ENCODE measurements at places on chromosomes 4 and X.

GRCh38 chrX:1246816-1247215 is 21.8 kb upstream of the CSF2RA start:
- DNase-seq = peak; percentile 64

DNA sequence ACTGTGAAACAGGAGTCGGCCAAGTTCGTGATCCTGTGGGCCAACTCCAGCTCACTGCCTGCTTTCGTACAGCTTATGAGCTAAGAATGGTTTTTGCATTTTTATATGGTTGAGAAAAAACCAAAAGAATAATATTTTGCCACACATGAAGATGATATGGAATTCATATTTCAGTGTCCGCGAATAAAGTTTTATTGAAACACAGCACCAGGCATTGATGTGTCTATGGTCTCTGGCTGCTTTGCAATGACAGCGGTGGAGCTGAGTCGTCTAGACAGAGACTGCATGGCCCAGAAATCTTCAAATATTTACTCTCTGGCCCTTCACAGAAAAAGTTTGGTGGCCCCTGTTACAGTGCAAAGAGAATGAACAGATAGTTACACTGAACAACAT is 20.2 kb downstream of the CLCN4 start:
- DNase-seq = no peak

- DNase-seq = no peak
Observed at GRCh38 chr4:2267841-2268240, 5.9 kb upstream of the MXD4 start.

- no peak for DNase-seq
Observed at GRCh38 chr4:8473198-8473919, 32.8 kb downstream of the TRMT44 start.

DNA sequence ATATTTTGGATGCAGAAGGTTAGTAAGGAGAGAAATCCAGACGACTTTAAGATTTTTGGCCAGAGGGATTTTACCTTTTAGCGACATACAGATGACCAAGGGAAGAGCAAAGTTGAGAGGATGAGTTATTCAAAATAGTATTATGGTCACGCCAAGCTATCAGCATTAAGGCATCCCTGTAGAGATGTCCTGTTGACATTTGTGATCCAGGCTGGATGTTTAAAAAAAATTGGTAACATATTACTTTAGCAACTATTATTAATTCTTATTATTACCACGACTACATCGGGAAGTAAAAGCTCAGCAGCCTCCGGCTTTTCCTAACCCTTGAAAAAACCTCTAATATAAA is 562 bp upstream of the OSTC start:
- DNase-seq = no peak

GRCh38 chr4:1668488-1668840 is 15.6 kb downstream of the FAM53A start:
- DNase-seq = no peak

DNA sequence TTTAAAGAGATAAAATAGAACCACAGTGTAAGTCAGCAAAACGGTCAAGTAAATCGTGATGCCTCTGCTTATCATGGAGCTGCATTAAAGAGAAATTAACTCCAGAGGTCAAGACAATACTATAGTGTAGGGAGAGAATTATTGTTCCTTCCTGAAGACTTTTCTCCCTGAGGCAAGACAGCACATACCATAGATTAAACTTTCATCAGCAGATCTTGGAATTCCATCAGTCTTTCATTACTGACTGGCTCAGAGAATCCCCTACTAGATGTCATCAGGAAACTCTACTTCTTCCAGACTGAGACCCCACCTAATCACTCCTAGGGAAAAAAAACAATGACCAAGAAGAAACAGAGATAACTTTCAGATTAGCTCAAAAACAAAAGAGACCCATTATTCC is 131.3 kb downstream of the NSUN7 start:
- no peak for DNase-seq

DNA sequence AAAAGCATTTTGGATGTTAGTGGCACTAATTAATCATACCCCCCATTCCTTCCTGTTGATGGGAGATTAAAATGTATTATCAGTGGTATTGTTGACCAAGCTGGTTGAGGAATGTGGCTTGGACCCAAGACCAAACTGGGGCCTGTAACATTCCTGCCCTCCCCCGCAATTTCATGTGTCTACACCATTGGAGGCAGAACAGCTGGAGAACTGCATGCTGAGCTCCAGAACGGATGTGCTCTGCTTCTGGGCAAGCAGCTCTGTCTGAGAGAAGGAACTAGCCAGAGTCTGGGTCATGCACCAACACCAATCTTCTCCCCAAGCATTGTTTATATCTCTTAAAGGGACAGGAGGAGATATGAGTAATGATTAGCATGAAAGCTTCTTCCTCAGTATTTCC is 185.5 kb downstream of the CEP135 start:
- DNase-seq = no peak

- DNase-seq = peak; percentile 88
Observed at GRCh38 chr4:40309250-40309774, 25.8 kb upstream of the CHRNA9 start.

DNA sequence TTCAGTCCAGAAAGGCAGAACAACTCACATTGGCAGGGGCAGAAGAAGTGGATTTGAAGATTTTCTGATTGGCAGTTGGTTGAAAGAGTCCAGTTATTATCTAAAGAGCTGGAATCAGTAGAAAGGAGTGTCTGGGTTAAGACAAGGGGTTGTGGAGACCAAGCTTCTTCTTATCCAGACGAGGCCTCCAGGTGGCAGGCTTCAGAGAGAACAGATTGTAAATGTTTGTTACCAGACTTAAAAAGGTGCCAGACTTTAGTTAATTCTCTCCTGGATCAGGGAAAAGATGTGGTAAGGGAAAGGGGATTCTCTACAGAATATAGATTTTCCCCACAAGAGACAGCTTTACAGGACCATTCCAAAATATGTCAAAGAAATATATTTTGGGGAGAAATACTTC is 36.7 kb upstream of the TLR3 start:
- no peak for DNase-seq

DNA sequence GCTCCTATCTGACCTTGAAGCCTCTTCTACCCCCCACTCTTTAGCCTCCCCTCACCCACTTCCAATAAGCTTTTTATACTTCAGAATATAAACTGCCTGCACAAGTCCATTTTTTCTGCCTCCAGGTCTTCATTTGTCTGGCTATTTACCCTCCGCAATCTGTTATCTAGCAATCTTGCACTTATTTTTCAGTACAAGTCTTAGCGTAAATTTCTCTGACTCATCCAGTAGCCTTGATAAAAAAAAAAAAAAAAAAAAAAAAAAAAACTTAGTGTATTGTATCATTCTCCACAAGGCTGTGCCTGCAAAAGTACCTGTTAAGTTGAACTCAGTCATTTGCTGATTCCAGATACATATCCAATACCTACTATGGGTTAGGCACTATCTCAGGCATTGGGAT is 219.5 kb upstream of the DKK2 start:
- DNase-seq = no peak
